ENCODE measurements at places on chromosomes 11 and 22.

- DNase-seq: no peak
These were observed 51.1 kb upstream of the LMO2 start for GRCh38 chr11:33942954-33943353.

DNA sequence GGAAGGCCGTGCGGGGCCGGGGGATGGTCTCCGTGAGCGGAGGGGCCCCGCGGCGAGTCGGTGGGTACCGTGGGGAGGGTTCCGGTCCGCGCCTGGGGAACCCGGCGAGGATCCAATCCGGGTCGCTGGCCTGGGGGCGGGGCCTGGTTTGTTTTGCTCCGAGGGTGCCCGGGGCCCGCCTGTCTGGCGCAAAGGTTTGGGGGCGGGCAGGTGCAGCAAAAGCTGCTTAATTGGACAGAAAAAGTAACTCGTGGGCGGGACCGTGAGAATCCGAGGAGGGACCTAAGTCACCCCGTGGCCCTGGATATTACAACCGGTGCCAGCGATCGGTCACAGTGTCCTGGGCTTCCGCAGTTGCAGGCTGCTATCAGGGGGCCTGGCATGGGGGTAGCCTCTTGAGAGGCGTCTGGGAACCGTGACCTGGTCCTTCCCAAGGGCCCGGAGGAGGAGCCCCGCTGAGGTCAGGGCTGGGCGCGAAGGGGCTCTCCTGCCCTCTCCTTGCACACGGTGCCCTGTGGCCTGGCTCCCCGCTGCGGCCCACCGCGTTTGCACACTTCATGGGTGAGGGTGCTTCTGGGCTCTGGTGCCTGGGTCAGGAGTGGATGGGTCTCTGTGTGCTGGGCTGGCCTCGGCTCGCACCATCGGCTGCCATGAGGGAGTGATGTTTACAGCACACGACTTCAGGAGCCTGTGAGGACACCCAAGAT, 1.4 kb downstream of the PNPLA2 start:
- DNase-seq: peak; percentile 96

DNA sequence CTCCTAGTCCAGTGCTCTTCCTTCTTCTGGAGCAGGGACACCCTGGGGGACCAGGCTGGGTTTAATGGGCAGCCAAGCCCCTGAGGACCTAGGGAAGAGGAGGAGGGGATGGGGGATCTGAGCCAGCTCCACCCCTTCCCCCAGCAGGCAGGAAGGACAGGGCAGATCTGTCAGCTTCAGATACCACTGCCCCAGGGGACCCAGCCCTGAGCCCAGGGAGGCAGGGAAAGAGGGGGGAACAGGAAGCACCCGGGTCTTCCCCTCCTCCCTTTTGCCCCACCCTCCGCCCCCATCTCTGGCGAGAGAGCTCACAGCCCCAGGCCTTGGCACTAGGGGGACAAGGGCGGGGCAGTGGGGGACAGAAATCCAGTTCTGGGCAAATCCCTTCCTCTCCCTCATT, 11.7 kb upstream of the SOX10 start:
- no peak for DNase-seq

- DNase-seq: no peak
These were observed 2.8 kb downstream of the PRG3 start for GRCh38 chr11:57378186-57378585.
